ENCODE measurements at places on chromosomes 4 and X.

- no peak for DNase-seq
Measured at GRCh38 chr4:185272245-185272644, 62.8 kb downstream of the SNX25 start.

GRCh38 chr4:140756319-140757231 is at the start of gene TBC1D9:
TSS of gene TBC1D9 (minus strand) at chr4:140756385. CDS start at chr4:140756045, 340 bp downstream.
- peak; percentile 46 for DNase-seq

DNA sequence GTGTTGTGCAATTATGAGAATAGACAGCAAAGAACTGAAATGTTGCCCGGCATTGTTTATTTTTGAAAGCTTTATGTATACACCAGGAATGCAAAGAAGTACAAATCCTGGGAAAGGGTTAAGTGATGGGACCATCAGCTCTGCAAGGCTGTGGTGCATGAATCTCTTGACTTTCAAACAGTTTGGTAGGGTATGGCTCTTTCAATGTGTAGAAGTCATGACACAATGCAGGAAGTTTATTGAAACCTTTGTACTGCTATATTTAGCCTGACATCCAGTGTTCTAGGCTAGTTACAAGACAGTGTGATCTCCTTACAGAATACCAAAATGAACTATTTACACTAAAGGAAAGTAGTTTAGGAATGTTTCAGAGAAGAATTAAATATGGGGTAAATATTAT is 206.8 kb upstream of the HAND2 start:
- no peak for DNase-seq

- no peak for DNase-seq
Measured at GRCh38 chr4:185096032-185096653, 46.9 kb upstream of the SLC25A4 start.

DNA sequence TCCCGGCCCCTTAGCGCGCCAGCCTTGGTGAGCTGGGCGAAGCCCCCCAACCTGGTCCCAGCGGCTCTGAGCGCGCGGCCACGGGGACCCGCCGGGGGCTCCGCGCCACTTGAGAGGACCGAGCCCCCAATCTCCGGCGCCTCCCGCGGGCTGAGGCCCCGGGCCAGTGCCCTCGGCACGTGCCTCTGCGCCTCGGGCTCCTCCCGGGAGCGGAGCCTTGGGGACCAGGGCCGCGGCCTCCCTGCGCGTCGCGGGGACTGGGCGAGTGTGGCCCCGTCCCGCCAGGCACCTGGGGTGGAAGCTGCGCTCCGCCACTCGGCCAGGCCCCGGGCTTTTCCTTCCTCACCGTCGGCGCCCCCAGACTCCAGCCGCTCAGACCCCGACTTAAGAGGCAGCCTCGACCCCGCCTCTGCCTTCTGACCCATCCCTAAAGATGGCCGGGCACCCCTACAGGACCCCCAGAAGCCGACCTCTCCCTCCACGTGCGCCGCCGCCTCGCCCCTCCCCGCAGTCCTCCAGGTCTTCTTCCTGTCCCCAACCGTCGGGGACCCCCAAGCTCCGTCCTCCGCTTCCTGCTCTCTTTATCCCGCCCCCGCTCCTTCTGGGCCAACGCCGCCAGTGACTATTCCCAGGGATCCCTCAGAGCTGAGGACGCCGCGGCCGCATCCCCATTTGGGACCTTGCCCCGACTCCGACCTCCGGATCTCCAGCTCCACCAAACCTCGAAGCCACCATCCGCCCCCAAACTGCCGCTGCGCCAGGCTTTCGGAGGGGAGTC is 752 bp downstream of the ERAS start:
- no peak for DNase-seq

DNA sequence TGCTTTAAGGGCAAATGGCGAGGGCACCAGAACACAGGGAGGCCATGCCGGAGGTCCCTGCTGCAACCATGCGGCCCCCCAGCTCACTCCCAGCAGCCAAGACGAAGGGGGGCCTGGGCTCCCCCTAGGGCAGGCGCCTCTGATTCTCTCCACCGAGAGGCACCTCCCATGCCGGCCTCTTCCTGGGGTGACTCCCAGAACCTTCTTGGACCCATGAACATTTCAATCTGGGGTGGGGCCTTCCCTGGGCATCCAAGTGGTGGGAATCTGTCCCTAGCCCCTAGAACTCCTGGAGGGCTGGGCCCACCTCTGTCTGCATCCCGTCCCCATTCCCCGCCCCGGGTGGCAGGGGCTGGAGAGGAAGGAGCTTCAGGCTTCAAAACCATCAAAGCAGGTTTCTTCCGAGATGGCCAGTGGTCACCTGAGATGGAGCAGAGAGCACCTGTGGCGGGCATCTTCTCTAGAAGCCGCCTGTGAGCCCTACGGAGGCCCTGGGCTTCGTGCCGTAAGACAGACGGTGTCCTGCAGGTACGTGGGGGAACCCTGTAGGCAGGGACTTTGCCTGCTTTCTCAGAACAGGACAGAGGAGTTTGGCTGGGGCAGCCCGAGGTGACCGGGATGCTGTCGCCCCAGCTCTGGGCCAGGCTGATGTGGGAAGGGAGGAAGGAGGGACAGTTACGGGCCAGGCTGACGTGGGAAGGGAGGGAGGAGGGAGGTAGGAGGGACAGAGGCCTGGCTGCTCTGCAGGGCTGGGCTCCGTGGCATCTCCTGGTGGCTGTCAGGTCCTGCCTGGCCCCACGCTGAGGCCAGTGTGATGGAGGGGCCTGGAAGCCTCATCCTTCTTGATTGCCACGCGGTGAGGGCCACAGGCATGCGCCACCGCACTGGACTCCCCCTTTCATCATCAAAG is 6.8 kb upstream of the SLC25A6 start:
- DNase-seq, result no peak
